Naive thymus-derived CD8-positive, alpha-beta T cell (primary cell): ENCODE measurements at places on chromosomes 13 and 19.

GRCh38 chr19:49850487-49851342 is at the start of gene PTOV1:
Gene PTOV1, plus strand, starts transcription at chr19:49851159.
- DNase-seq = peak; percentile 91

DNA sequence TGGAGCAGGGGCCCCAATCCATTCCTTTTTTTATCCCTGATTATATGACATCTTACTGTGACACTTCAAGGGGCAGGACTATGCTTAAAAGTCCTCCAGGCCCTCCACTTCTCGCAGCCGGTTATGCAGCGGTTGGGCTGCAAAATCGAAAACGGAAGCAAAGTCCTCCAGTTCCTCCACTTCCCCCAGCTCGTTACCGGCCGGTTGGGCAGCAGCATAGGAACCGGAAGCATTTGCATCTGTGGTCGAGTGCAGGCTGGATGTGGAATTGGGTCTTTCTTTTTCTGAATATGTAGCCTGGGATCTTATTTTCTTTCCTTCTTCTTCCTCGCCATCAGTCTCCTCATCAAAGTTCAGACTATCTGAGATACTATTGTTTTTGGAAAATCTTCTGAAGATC is 46.1 kb downstream of the OXGR1 start:
- DNase-seq = no peak

DNA sequence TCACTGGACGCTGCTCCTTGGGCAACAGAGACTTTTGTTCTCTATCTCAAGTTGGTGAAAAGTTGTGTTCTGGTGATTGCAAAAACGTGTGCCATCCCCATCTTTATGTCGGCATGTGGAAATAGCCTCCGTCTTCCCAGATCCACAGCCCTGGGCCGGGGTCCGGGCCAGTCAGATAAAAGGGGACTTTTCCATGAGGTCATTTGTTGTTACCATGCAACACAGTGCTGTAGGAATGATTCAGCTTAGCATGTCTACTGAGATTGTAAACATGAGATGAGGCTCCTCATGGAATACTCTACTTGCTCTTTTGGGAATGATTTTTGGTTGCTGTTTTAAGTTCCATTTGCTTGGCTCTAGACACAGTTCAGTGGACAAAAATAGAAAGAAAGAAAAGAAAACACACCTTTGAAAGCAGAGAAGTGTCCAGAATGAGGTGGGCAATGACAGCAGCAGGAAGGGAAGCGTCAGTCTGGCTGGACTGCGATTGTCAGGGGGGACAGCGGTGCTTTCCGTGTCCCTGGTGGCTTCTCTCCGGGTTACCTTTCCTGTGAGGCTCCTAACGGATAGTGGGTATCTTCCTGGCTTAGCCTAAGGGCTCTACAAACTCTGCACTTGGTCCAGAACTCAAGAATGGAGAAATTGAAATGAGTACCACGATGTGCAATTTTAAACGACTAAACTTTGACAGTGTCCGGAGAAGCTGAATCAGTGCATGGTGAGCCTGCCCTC is 91.6 kb downstream of the TEX29 start:
- DNase-seq = no peak

DNA sequence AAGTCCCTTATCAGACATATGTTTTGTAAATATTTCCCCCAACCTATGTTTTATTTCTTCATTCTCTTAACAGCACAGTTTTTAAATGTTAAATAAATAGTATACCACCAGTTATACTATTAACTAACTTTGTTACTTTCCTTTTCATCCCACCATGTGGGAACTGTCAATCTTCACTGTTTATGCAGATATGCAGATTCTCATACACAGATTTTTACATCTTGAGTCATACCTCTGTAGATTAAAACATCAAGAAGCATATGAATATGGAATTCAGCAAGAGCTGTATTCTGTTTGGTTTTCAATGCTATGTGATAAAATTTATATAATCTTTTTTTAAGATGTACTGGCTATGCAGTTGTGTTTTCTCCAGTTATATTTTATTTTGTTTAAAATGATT is 566.3 kb downstream of the LIG4 start:
- no peak for DNase-seq

DNA sequence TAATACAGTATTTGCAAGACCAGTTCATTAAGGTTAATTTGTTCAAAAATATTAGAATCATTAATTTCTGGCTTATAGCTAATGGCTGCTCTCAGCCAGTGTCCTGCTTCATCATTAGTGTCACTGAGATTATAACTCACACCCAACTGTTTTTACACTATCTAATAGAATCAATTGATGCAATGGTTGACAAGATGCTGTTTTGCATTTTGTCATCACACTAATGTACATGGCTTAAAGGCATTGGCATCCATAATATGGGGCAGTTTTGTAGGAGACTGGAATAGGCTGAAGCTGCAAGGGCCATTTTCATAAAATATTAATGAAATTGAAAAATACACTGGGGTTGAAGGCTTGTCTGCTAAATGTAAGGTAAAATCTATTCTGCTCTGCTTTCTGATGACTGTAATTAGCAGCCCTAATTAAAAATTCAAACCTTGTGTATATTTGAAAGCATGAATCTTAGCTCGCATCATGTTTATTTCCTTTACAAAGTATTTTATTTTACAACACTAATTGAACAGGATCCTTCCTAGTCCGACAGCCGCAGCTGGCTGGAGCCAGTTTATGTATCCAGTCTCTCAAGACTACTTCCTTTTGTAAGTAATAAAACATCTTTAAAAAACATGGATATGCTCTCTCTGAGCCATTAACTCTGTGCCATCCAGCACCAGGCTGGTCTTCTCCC is 296.7 kb downstream of the POU4F1 start:
- DNase-seq = no peak
